ENCODE measurements at places on chromosomes 3 and 15. TPM values are rescaled to one million over a fixed set of nuclear protein-coding genes. Genes with fewer than 3 reads are reported as not detected.

Gene CCDC39
- 0.14 TPM for total RNA-seq

Gene SCG3
- total RNA-seq: not detected

Gene HRH1
- total RNA-seq: 14.5 TPM

Gene SLC2A2
- total RNA-seq: not detected

All from thoracic aorta endothelial cell (primary cell).